ENCODE measurements at places on chromosomes 2 and 18.

DNA sequence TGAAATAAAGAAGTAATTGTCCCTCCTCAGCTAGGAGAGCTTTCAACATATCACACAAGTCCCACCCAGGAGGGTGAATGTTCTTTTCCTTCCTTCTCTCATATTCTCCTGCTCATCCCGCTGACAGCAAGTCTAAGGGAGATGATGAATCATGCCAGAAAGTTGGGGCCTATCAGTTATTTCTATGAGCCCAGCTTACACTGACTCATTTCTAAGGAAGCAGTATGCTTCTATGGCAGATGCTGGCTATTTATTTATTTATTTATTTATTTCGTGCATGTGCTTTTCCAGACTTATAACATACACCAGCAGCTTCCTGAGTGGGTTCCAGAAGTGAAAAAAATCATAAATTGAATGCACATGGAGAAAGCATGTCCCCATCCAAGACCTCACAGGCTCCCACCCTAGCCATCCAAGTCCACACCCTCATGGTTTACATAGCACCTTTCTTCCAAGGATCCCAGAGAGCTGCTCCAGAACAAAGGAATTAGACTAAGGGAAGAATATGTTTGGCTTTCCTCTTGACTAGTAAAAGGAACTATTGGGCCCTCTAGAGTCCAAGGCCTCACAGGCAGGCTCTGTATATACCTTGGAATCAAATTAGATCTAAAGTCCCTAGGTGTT lies 1074.2 kb upstream of the ZEB2 start:
- DNase-seq: no peak

DNA sequence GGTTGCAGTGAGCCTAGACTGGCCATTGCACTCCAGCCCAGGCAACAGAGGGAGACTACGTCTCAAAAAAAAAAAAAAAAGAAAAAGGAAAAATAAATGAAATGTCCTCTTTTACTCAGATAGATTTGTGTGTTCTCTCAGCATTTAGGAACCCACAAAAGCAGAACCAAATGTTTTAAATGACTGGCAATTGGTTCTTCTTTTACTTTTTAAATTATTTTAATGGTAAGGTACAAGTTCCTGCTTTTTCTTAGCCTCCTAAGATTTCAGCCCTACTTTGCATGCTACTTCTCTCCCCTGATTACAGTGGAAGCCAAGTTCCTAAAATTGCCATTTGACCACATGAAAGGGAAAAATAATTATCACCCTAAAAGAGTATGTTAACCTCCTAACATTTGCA lies 23.5 kb downstream of the SRSF7 start:
- DNase-seq: no peak

GRCh38 chr2:191038241-191038725 lies 24.3 kb upstream of the STAT1 start:
- no peak for DNase-seq

GRCh38 chr18:48472610-48473009 lies 63.4 kb upstream of the ZBTB7C start:
- DNase-seq: no peak
